Activated CD8-positive, alpha-beta T cell treated with anti-CD3 and anti-CD28 coated beads for 36 hours (primary cell): ENCODE measurements at places on chromosomes 4 and X. TPM values are rescaled to one million over a fixed set of nuclear protein-coding genes. Genes with fewer than 3 reads are reported as not detected.

GRCh38 chrX:106611679-106612392, at the start of gene RADX:
Gene RADX, plus strand, starts transcription at chrX:106611978. Its CDS starts 103 bp downstream, at chrX:106612081.
- H3K36me3 ChIP-seq = no peaks in the 10 kb centered on the region
- no peaks in the 10 kb centered on the region for H3K27me3 ChIP-seq
- H3K4me1 ChIP-seq = peaks cover 16% of the 10 kb centered on the region
- peak within 1 kb of the TSS; percentile 79 for H3K4me3 ChIP-seq
- DNase-seq = peak; percentile 88
- H3K27ac ChIP-seq = peak within 1 kb of the TSS; percentile 85

GRCh38 chrX:13029887-13030771, 14.3 kb downstream of the FAM9C start:
- H3K4me3 ChIP-seq = peak overlapping the region; percentile 34
- no peaks in the 10 kb centered on the region for H3K27me3 ChIP-seq
- H3K27ac ChIP-seq = peak overlapping the region; percentile 83
- no peaks in the 10 kb centered on the region for H3K36me3 ChIP-seq

- H3K27ac ChIP-seq = peak overlapping the region; percentile 3
- H3K4me3 ChIP-seq = no peak overlapping the region
- no peak for DNase-seq
- H3K27me3 ChIP-seq = no peaks in the 10 kb centered on the region
- peaks cover 48% of the 10 kb centered on the region for H3K4me1 ChIP-seq
- peaks cover 55% of the 10 kb centered on the region for H3K36me3 ChIP-seq
Observed at GRCh38 chr4:184402239-184402638, 72.1 kb downstream of the IRF2 start.

Gene CXCL9
- total RNA-seq = 1.5 TPM
